GM23338 (cell line): ENCODE measurements at places on chromosomes 13 and 19.
A peak's percentile ranks its signal among the peaks of the same experiment; 100 is the strongest.

- DNase-seq, result peak; percentile 89
Measured at GRCh38 chr19:36151144-36152018, 866 bp downstream of the COX7A1 start.

DNA sequence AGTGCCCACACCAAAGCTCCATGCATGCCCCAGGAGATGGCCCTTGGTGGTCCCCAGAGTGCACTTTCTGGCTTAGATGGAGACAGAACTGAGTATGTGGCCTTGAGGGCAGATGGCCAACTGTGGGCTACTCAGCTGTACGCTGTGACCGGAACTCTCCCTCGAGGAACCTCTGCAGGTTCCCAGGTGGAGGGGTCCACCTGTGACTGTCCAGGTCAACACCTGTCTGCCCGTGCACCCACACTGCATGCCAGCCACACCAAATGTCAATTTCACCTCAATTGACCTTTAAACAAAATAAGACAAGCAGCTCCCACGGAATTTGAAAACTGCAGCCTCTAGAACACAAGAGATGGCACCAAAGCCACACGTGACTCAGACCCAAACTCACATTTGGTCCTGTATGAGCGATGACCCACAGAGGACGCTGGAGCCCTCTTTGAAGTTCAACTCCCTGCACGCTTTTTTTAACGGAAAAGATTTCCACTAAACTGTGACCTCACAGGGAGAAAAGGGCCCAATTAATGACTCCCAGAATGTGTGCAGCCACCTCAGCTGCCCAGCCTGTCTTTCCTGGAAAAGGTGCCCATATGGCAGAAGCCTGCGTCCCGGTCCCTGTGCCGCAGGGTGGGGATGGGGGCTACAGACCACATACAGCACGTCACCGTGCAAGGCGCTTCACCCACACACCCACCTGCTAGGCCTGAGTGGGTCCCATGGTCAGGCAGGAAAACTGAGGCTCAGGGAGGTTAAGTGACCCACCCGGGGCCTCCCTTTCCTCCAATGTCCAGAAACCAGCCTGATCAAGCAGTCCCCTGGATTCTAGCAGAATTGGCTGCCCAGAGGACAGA, 47.7 kb downstream of the KLF2 start:
- no peak for DNase-seq

DNA sequence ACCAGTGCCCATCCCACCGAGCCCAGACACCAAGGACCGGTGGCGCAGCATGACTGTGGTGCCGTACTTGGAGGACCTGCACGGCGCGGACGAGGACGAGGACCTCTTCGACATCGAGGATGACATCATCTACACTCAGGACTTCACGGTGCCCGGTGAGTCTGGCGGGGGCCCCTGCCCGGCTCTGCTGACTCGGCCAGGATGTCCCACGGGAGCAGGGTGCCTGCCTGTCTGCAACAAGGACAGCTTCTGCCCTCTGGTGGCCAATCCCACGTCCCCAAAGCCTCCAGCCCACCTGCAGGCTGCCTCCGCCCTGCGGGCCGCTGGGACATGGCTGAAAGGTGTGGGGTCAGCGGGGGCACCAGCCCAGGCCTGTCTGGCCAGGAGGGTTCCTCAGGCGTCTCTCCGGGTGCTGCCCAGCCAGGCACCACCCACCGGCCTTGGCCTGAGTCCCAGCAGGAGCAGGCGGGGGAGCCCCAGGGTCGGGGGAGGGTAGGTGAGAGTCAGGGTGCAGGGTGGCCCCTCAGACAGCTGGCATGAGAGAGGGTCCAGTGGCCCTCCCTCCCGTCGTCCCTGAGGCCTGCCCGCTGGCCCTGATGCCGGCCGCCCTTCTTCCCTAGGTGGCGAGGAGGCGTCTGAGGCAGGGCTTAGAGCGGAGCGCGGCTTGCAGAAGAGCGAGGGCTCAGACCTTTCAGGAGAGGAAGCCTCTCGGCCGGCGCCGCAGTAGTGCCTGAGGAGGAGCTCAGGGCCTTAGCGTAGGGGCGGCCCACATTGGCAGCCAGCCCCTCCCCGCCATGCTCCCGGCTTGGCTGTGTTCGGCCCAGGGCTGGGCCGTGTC, 14.6 kb downstream of the CBARP start:
- DNase-seq, result peak; percentile 81

DNA sequence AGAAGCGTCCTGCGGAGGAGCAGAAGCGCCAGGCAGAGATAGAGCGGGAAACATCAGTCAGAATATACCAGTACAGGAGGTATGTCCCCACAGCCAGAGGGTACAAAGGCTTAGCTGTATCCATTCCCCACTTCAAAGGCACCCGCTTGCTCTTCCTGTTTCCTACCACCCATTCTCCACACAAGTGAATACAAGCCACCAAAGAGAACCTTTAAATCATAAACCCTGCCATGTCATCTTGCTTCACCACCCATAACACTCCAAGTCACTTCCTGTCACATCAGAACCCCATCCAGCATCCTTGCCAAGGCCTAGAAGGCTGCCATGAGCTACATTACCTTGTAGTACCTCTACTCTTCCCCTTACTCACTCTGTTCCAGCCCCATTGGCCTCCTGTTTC, 205.8 kb downstream of the LMO7 start:
- no peak for DNase-seq

DNA sequence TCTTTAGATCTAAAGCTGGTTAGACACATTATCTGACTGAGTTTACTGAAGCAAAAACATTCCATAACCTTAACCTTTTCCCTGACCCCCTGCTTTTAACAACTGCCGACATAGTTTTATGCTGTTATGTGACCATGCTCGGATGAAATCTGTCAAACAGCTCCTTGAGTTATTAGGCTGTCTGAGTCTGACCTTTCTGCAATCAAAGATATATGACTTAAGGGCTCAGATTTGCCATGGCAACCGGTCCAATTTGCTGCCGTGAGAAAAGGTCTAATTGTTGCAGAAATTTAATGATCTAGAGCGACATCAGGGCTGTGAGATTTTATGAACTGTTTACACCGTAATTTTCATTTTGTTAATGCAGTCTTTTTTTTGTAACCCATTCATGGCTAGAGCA, 61.8 kb downstream of the URI1 start:
- DNase-seq, result no peak

GRCh38 chr19:47375694-47376588, 26.8 kb downstream of the DHX34 start:
- DNase-seq, result no peak

- DNase-seq, result no peak
Measured at GRCh38 chr13:31485183-31485582, 254.1 kb upstream of the RXFP2 start.

GRCh38 chr13:113945857-113946408, 27.9 kb downstream of the C13orf46 start:
- DNase-seq, result no peak

DNA sequence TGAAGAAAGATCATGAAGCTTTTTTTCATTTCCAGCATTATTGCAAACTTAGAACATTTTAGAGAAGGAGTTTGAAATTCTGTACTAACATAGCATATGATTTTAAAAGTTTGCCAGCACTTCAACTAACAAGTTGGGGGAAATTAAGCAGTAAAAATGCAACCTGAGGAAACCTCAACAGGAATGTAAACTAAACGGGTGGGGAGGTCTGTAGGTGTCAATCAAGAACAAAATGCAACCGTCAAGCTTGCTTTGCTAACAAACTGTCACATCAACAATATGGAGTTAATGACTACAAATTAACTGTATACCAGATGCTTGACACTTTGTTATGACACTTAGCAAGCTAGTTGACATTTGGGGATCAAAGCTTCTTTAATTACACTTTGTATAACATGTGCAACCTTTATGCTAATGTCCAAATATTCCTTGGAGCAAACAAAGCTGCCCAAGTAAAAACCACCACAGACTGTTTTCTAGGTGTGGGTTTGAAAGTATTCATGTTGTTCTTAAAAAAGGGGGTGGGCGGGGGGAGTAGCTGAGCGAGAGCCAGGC, 52.1 kb downstream of the DACH1 start:
- DNase-seq, result no peak

DNA sequence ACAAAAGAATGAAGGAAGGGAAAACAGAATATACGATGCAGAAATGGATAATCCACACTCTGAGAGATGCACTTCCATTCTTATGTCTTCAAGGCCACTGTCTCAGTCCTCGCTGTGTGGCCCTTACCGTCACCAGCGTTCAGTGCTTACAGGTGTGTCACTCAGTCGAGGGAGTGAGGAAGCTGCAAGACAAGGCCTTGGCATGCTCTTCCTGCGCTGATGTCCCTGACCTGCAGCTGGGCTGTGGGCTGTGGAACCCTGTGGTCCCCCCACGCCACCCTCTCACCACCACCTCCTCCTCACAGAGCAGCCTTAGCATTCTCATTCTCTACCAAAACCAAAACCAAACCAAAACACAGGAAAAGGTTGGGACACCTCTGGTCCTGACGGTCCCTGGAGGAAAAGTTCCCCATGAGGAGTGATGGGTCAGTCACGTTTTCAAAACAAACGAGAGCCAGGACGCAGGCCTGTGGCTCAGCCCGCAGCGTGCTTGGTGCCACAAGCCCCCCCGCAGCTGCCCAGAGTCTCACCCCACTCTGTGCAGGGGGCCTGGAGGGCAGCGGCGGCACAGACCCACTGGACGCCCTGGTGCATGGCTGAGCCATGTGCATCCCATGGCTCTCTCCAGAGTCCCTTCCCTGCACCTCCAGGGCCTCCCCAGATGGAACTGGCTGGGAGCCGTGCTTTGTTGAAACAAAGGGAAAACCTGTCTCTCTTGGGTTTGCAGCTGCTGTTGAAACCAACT, 48.2 kb upstream of the GPR183 start:
- no peak for DNase-seq

DNA sequence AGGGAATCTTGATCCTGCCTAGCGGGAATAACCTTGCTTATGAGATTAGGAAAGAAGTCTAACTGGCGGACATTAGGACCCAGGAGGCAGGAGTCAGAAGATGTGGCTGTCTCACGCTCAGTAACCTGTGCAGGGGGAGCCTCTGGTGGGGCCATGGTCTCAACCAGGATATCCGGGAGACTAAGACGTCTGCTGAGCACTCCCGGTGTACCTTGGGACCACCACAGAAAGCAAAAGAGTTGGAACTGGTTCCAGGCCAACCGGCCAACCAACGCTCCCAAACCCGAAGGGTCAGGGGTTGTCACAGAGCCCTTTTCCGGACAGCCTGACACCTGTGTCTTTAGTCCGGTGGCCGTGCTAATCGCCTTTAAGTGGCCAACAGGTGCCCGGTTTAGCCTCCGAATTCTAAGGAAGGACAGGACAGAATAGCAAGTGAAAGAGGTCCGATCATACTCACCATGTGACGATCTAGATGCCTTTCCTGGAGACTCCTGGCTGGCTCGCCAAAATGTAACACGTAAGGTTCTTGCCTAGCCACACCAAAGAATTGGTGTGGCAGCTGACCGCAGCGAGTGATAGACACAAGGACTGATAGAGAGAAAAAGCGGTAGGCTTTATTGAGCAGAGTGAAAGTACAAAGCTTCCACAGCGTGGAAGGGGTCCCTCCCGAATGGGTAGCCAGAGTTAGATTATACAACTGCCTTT, 103.9 kb upstream of the DIAPH3 start:
- DNase-seq, result peak; percentile 79

- no peak for DNase-seq
Measured at GRCh38 chr13:23680845-23681669, 110.8 kb downstream of the TNFRSF19 start.

DNA sequence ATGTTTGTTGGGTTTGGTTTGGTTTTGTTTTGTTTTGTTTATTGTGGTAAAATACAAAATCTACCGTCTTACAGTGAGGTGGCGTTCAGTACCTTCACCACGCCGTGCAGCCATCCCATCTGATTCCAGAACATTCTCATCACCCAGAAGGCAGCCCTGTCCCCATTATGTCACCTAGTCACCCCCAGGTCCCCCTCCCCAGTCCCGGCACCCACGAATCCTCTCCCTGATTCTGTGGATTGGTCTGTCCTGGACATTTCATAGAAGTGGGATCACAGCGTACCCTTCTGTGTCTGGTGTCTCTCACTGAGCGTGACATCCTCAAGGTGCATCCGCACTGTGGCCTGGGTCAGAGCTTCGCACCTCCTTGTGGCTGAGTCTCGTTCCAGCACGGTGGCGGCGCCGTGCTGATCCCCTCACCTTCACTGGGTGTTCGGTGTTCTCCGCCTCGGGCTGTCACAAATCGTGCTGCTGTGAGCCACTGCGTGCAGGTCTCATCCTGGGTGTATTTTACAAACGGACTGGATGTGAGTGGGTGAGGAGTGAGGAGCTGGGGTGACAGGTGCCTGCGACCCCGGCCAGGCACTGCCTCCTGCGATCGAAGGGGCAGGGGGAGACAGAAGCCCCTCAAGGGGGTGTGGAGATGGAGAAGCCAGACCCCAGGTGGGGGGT, 580 bp upstream of the TEKTIP1 start:
- no peak for DNase-seq

DNA sequence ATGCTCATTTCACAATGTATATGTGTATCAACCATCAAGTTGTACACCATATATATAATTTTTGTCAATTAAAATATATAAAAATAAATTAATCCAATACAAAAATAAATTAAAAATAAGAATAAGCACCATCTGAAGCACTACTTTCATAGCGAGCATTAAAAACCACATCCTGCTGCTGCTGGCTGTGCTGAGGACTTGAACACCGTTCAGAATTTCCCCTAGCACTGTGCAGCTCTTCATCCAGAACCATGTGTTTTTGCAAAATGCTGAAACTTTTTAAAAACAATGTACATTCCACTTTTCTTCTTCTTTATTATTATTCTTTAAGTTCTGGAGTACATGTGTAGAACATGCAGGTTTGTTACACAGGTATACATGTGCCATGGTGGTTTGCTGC, 40.0 kb upstream of the FOXO1 start:
- no peak for DNase-seq

DNA sequence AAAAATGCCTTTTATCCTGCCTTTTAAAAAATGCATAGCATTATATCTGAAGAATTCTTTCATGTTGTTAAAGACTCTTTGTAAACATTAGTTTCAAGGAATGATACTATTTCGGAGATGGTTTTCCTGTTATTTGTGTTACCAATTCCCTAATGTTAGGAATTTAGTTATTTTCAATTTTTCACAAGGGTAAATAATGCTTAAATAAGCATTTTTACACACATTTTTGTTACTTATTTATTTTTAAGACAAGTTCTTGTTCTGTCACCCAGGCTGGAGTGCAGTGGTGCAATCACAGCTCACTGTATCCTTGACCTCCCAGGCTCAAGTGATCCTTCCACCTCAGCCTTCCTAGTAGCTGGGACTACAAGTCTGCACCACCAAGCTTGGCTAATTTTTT, 49.0 kb downstream of the RGCC start:
- DNase-seq, result no peak

GRCh38 chr19:7242601-7243258, 51.5 kb downstream of the INSR start:
- no peak for DNase-seq

- no peak for DNase-seq
Measured at GRCh38 chr13:75489502-75490263, 7.7 kb upstream of the TBC1D4 start.

- DNase-seq, result no peak
Measured at GRCh38 chr19:31383553-31383952, 34.3 kb upstream of the TSHZ3 start.
